ENCODE measurements at places on chromosomes 12 and 14.

- DNase-seq: peak; percentile 10
Measured at GRCh38 chr12:50589650-50590435, 85.1 kb downstream of the DIP2B start.

GRCh38 chr14:98172243-98172778 lies 1099.7 kb downstream of the BCL11B start:
- no peak for DNase-seq

- DNase-seq: no peak
Measured at GRCh38 chr14:106201376-106201775, 675.0 kb downstream of the TMEM121 start.

GRCh38 chr14:71589609-71590008 lies 342.6 kb upstream of the RGS6 start:
- DNase-seq: no peak

- no peak for DNase-seq
Measured at GRCh38 chr12:54039417-54040147, 6.7 kb downstream of the HOXC5 start.

- no peak for DNase-seq
Measured at GRCh38 chr12:88793096-88793495, 212.8 kb upstream of the KITLG start.

DNA sequence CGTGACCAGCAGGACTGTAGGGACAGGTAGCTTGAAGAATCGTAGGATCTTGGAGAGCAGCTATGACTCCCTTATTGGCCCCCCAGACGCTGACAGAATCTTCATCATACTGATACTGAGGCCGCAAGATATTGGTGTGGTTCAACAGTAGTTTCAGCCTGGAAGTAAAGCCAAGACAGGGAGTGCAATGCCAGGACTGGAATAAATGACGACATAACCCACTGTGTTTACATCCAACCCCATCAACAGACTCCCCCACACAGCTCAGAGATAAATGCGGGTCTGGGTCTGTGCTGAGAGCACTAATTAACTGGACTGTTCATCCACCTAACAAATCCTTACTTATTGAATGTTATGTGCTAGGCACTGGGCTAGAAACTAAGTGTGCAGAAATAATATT lies 16.6 kb downstream of the NOXRED1 start:
- DNase-seq: no peak

DNA sequence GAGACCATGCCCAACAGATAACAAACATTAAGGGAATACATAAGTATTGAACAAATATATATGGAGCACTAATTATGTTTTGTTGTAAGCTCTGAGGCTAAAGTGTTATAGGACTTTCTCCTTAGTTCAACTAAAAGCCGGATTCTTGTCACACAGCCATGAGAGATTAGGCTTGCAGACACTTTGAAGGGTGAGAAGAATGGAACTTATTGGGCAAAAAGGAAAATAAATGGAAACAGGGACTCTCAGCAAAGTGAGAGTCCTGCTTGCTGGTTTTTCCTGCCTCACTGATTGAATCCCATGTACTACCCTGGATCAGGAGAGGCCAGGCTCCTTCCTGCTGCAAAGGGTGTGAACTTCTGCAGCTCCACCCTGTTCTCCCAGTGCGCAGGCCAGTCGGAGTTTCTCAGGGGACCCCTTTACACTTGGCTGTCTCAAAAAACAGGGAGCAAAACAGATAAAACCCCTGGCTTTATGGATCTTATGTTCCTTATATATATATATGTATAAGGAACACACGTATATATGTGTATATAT lies 77.1 kb upstream of the FUT8 start:
- no peak for DNase-seq

GRCh38 chr14:92959189-92959531 lies 36.2 kb downstream of the CHGA start:
- DNase-seq: no peak

- DNase-seq: no peak
Measured at GRCh38 chr14:33855672-33856071, 95.2 kb downstream of the EGLN3 start.

- DNase-seq: no peak
Measured at GRCh38 chr12:57844709-57845477, 1.6 kb downstream of the CTDSP2 start.

DNA sequence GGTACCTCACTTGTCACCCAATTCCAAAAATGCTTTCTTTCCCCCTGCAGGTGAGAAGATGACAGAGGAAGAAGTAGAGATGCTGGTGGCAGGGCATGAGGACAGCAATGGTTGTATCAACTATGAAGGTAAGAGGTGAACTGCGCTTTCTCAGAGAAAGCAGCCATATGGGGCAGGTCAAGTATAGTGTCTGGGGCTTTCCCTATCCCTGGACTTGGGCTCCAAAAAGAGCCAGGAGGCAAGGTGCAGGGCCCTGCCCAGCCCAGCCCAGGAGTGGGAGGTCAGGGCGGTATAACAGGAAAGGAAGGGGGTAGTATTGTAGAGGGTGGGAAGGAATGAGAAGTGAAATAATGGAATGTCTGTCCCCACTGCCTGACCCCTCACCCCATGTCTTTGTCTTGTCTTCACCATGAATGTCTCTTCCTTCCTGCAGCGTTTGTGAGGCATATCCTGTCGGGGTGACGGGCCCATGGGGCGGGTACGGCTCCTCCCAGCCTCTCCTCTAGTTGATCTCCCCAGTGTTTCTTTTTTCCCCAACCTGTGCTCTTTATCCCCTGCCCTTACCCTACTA lies 2.1 kb downstream of the MYL6 start:
- peak; percentile 25 for DNase-seq

DNA sequence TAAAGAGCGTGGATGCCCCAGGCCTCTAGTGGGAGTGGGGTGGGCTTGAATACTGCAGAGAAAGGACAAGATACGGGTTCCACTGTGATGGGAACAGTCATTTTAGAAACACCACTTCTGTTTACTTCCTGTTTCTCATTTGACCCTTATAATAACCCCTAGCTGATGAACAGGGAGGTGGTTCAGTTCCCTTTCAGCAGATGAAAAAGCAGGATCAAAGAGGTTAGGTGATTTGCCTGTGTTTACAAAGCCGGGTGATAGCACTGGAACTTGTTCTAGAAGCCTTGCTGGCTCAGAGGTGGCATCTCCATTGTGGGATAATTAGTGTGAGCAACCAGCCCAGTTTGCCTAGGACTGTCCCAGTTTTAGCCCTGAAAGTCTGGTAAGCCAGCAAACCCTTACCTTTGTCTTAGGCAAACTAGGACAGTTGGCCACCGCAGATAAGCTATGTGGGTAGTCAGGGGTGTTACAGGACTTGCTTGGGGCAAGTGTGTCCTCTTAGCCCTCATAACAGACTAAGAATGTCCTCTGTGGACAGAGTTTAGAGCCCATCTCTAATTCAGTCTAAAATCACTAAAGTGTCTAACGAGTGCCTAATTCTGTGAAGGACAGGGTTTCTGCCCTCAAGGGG lies 7.5 kb upstream of the LRP1-AS start:
- DNase-seq: no peak

- no peak for DNase-seq
Measured at GRCh38 chr12:78418919-78419318, 445.7 kb upstream of the SYT1 start.

GRCh38 chr14:95265106-95266094 lies 54.3 kb downstream of the CLMN start:
- peak; percentile 23 for DNase-seq

DNA sequence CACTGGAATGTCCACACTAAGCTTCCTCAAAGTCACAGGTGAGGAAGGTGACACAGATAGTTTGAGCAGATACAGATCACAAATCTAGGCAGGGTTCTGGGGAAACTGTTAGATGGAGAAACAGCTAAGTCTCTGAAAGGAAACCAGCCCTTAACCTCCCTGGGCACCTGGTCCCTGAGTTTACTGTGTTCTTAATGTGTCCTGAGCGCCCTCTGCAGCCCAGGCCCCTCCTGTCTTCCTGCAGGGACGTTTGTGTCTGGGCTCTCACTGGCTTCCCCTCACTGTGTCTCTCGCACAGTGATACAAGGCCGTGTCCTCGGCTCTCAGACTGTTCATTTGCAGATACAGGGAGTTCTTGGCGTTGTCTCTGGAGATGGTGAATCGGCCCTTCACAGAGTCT lies 684.3 kb downstream of the TMEM121 start:
- no peak for DNase-seq

DNA sequence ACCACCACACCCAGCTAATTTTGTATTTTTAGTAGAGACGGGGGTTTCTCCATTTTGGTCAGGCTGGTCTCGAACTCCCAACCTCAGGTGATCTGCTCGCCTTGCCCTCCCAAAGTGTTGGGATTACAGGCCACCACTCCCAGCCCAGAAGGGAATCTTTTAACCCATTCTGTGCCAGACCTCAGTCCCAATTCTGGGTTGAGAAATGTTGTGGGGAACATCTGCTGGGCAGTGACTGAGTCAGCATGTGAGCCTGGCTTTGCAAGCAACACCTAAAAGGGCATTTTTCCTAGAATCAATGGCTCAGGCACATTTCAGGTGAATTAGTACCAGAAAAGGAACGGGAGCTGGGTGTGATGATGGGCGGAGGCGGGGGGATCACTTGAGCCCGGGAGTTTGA lies 7.6 kb upstream of the SPATS2 start:
- no peak for DNase-seq

GRCh38 chr14:90624732-90625400 lies 191.4 kb downstream of the TTC7B start:
- DNase-seq: no peak

DNA sequence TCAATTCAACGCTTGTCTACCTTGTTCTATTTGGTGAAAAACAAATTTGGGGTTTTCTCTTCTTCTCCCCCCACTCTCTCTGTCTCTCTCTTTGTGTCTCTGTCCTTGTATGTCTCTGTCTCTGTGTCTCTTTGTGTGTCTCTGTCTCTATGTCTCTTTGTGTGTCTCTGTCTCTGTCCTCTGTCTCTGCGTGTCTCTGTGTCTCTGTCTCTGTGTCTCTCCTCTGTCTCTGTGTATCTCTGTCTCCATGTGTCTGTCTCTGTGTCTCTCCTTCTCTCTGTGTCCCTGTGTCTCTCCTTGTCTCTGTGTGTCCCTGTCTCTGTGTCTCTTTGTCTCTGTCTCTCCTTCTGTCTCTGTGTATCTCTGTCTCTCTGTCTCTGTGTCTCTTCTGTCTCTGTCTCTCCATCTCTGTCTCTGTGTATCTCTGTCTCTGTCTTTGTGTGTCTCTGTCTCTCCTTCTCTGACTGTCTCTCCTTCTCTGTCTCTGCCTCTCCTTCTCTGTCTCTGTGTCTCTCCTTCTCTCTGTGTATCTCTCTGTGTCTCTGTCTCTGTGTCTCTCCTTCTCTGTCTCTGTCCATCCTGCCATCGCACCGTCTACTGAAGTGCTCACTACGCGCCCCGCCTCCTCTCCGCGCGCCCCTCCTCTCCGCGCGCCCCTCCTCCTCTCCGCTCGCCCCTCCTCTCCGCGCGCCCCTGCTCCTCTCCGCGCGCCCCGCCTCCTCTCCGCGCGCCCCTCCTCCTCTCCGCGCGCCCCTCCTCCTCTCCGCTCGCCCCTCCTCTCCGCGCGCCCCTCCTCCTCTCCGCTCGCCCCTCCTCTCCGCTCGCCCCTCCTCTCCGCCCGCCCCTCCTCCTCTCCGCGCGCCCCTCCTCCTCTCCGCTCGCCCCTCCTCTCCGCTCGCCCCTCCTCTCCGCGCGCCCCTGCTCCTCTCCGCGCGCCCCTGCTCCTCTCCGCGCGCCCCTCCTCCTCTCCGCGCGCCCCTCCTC lies 12.8 kb downstream of the LRCOL1 start:
- no peak for DNase-seq

- no peak for DNase-seq
Measured at GRCh38 chr12:78338054-78338785, 507.5 kb downstream of the NAV3 start.

DNA sequence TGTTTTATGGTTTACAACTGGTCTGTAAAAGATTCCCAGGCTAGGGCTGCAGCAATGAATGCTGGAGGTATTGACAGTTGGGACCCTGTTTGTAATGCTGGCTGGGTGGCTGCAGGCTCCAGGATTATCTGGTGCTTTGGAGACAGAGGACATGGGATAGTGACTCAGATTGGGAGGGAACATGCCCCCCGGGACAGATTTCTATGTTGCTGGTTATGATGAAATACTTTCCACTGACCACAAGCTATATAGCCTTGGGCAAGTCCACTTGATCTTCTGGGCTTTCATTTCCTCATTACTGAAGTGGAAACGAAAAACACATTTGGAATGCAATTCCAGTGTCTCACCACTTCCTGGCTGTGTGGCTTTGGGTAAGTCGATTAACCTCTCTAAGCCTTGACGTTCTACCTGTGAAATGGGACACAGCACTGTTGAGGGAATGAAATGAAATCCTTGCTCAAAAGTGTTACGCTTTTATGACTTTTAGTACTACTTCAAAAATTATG lies 6.3 kb upstream of the TPCN1 start:
- no peak for DNase-seq

DNA sequence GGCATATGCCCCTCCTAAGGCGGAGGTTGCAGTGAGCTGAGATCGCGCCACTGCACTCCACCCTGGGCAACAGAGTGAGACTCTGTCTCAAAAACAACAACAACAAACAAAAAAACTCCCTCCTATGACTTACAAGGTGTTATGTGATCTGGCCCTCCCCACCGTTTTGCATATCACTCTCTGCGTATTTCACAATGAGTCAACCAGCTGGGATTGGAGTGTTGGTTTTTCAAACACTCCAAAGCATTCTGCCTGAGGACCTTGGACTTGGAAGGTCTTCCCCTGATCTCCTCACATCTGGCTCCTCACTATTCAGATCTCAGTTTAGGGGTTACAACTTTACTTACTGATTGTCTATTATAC lies 14.0 kb downstream of the MANSC1 start:
- DNase-seq: no peak

DNA sequence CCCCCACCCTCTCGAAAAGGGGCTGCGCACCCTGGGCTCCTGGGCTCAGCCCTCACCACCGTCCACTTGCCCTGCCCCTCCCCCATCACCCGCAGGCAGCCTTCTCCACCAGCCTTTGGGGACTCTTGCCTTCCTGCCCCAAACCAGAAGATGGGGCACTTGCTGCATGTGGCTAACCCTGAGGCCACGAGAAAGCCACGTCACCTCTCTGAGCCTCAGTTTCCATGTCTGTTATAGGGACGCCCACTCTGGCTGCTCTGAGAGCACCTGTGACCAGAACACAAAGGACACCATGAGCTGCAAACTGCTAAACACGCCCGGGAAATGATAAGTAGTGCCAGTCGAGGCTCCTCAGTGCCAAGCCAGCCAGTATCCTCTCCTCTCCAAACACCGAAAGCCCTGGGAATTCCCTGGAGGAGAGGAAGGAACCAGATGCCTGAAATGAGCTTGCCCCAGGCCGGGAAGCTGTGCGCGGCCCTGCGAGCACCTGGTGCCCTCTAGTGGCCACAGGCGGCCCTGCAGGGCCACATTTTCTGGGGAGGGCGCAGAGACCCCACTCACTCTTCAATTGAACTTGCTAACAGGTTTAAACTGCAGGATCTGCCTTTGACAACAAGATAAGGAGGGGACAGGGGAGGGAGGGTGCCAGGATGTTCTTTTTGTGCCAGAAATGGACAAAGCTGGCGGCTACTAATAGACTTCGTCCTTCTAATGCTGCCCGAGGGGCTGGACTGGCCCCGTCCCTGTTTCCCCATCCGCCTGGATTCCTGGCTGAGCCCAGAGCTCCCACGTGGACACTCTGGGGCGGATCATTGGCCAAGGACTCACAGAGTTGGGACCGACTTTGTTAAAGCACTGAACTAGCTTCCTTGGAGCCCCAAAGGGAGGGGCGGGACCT lies 10.2 kb upstream of the SERPINA9 start:
- DNase-seq: peak; percentile 8

- DNase-seq: no peak
Measured at GRCh38 chr12:57011438-57012424, 4.6 kb downstream of the TAC3 start.

All from stimulated activated CD8-positive, alpha-beta memory T cell treated with anti-CD3 and anti-CD28 coated beads, Interleukin-15, amount 100 ng/mL, for 48 hours (primary cell).